ENCODE measurements at places on chromosomes 16 and 17.

DNA sequence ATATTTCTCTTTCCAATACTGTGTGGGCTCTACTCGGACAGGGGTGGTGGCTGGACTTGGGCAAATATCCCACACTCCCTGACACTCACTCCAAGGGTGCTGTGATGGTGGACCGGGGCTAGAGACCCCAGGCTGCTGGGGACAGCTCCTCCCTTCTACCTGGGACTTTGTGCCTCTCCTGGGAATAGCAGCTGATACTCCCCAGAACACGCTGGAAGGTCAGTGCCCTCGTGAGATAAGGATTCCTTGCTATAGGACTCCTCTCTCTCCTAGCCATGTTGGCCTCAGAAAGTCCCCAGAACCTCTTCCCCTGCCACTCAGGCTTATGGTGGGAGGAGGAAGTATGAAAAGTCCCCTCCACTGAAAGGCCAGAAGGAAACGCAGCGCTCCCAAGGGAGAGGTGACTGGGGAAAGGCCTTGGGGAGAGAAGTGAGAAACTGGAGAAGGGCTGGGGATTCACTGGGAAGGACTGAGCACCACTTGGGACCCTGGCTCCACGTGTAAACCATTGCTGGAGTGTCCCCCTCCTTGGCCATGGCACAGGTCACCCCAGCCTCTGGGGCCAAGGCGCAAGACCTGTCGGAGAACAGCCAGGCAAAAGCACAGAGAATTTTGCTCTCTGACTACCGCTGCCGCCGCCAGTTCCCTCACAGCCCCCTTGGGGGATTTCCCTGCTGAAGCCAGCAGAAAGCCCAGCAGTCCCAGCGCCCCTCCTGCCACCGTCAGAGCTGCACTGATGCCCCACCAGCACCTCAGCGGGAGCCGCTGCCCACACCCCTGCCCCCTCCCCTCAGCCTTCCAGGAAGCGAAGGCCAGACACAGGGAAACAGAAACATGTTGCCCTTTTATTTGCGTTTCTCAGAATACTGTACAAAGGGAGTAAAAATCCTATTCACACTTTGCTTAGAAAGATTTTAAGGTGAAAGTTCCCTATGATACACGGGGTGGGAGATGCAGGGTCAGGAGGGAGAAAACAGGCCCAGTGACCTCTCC is 2.1 kb upstream of the GSDMB start:
- DNase-seq, result no peak

DNA sequence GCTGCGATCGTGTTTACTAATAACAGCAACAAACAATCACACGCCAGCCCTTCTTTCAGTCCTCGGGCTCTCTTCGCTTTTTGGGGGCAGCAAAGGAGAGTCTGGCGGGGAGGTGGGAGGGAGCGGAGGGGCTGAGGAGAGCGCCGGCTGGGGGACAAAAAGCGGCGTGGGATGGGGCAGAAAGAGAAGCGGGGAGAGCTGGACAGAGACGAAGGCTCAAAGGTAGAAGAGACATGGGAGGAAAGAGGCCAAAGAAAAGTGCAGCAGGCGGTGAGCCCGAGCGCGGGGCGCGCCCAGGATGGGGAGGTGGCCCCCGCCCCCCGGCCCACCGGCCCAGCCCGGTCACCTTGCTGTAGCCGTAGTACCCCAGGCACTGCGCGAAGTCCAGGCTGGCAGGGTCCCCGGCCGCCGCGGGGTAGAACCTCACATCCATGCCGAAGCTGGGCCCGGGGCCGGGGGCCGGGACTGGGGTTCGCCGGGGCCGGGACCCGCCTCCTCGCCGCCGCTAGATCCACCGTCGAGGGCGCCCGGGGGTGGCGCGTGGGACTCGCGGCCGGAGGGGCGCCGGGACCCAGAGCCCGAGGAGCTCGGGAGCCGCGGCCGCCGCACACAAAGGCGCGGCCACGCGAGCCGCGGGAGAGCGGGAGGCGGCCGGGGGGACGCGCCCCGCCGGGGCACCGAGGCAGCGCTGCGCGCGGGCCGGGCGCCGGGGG is 496 bp downstream of the TOX3 start:
- no peak for DNase-seq

- no peak for DNase-seq
These were observed 55.9 kb downstream of the TBC1D16 start for GRCh38 chr17:79979816-79980215.

DNA sequence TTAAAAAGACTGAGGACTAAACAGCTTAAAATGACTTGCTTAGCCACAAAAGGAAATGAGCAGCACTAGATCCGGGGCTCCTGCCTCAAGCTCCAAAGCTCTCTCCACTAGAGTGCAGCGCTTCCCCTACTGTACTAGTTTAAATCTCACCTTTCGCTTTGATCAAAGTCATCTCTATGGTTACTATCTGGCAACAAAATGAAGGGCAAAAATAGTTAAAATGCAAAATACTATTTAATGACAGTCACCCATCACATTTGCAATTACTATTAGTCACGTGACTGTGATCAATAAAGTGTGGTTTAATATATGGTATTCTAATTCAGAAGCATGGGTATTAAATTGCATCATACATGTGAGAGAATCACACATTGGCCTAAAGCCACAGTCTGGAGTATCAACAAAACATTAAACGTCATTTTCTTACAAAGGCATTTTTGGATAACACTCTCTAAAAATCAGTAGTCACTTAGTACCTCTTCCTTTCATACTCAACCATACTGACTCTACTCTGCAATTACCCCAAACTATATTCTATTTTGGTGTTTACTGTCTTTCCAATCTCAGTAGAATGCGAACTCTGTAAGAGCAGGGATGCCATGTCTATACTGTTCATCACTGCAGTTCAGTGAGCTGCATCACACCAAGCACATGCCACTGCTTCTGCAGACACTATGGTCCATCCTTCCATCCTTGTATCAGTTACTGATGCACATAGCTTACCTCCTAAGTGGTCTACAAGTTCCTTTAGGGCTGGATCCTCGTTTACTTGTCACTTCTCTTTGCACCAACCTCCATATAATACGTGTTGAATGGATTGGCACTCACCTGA is 6.2 kb downstream of the PSMD12 start:
- no peak for DNase-seq

GRCh38 chr17:39800540-39800939 is 62.8 kb downstream of the GRB7 start:
- no peak for DNase-seq

GRCh38 chr16:2952679-2953078 is 11.4 kb upstream of the KREMEN2 start:
- DNase-seq, result no peak

DNA sequence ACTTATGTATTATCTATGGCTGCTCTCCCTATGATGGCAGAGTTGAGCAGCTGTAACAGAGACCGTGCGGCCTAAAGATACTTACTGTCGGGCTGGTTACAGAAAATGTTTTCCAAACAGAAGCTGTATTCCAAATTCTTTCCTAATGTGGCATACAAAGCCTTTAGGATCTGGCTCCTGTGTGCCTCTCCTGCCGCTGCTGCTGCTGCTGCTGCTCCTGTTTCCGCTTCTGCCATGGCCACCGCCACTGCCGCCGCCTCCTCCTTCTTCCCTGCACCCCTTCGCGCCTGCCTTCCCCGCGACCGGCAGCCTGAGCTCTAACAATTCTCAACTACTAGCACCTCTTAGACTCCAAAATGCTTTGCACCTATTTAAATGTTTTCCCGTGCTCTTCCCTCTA is 263.9 kb upstream of the TBX2 start:
- no peak for DNase-seq

- no peak for DNase-seq
These were observed 445.7 kb upstream of the MAF start for GRCh38 chr16:80046261-80046660.

- peak; percentile 16 for DNase-seq
These were observed 37.7 kb downstream of the DUSP14 start for GRCh38 chr17:37527249-37527851.

DNA sequence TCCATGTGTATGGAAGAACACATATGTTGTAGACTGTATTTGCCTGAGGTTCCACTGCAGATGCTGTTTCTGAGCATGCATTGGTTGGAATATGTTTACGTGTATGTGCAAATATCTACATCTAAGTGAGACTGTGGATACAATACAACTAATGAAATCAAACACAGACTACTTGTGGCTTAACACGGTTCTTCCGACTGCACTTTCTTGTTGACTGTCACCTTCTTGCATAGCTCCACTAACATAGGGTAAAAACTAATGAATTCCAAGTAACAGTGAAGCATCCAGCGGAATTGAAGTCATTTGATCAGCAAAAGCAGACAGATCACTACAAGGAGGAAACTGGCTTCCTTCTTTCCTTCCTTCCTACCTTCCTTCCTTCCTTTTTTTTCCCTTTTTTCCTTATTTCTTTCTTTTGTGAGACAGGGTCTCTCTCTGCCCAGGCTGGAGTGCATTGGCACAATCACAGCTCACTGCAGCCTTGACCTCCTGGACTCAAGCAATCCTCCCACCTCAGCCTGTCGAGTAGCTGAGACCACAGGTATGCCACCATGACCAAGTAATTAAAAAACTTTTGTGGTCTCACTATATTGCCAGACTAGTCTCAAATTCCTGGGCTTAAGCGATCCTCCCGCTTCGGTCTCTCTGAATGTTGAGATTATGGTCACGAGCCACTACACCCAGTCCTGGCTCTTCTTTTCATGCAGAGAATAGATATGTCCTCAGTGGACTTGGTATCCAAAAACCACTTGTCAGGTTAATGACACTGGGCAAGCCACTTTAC is 22.0 kb upstream of the CCL1 start:
- no peak for DNase-seq

DNA sequence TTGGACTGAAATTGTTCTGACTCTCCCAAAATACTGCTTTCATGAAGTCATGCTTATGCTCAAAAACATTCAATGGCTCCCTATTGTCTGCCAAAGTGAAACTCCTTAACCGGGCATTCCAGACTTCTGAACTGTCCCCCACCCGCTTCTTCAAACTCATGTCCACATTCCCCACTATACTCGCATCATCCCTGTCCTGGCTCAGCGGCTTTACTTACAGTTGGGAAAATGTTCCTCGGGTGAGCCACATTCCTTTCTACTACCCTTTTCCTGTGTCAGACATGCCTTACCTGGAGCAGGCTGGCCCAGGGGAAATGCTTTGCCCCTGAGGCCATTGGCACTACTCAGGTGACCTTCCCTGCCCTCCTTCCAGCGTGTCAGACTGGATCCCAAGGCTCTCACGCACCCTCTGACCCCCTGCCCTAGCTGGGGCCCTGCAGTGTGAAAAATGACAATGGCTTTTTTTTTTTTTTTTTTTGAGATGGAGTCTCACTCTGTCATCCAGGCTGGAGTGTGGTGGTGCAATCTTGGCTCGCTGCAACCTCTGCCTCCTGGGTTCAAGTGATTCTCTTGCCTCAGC is 5.3 kb downstream of the CYGB start:
- DNase-seq, result no peak

DNA sequence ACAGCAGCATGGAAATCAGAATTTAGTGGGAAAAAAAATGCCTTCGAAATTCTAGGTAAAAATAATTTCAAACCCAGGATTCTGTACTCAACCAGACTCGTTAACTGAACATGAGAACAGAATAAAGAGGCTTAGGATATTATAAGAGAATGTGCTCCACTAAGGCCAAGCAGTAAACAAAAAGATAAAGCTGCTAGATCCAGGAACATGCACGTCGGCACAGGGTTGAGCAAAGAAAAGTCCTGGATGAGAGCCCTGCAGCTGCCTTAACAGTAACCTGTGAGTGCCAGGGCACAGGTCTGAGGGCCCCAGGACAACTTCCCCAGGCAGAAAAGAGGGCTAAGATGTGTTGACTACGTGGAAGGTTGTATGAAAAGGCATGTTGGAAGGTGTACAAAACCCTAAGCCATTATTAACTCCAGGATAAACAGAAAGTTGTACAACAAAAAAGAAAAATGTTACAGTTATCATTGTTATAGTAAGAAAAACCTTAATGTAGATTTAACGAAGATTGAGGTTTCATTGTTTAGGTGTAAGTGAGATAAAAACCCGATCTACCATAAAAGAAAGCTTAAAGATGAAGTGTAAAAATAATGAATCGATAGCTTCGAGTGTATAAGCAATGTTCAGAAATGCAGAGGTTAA is 42.3 kb upstream of the RBFOX3 start:
- no peak for DNase-seq

DNA sequence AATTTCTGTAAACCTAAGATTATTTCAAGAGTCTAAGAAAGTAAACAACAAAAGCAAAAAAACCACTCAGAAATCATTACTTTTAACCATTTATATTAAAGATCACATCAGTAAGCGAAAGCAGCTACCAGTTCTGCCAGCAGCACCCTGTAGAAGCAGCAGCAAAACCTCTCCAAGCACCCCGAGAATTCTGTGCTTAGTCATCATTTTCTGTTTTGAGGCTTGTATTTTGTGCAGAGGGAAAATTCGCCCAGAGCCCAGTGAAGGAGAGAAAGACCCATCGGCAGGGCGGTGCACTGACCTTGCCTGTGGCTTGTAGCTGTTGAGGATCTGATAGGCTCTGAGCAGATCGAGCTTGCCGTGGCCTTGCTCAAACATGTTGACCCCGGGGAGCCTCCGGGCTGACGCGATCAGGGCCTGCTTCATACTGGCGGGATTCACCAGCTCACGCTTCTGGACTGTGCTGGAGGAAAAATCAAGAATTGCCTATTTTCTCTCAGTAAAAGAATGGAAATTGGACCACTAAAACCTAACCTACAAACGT is 35.2 kb downstream of the MBTPS1 start:
- DNase-seq, result no peak

GRCh38 chr17:9071811-9072498 is 50.6 kb downstream of the NTN1 start:
- DNase-seq, result no peak

- DNase-seq, result peak; percentile 39
These were observed 32.2 kb upstream of the HAS3 start for GRCh38 chr16:69073181-69073702.

Data from glomerular endothelial cell (primary cell).